NCI-H1930 (cell line): ENCODE measurements at places on chromosomes 6 and 20.

- no peak for DNase-seq
Observed at GRCh38 chr20:38395165-38395564, 40.0 kb downstream of the SNHG17 start.

GRCh38 chr6:42571611-42572342 is 7.9 kb downstream of the UBR2 start:
- DNase-seq = no peak

- no peak for DNase-seq
Observed at GRCh38 chr6:62086047-62086446, 200.0 kb downstream of the KHDRBS2 start.

GRCh38 chr6:146770965-146771735 is 172.4 kb downstream of the ADGB start:
- DNase-seq = no peak

- DNase-seq = no peak
Observed at GRCh38 chr20:8365634-8366033, 233.6 kb downstream of the PLCB1 start.

DNA sequence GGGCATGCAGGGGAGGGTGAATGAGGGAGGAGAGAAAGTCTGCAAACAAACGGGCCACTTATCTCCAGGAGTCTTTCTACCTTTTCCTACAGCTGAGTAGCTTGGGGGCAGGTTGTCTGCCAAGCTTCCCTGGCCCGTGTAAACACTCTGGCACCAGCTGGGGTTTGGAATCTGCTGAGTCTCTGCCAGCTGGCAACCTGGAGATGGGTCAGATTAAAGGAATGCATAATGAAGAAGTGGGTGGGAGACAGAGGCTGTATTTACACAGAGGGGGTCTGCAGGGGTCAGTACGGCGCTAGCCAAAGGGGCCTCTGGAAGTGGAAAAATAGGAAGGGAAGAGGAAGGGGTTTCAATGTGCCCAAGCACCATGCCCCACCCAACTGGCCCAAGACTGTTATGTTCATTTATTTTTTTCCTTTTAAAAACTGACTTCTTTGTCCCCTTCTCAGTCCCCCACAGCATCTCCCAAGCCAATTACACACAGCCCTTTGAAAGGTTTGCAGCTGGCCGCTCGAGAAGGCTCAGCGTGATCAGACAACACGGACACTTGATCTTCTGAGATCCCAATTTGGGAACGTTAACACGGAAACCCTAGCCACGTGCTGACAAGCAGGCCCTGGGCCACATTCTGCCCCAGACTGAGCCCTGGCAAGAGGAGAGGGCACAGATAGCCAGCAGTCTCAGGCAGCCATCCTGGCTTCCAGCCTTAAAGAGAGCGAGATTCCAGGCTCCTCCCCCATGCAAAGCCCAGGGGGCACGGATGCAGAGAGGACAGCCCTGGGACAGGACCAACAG is 25.2 kb downstream of the TRAM2 start:
- no peak for DNase-seq

- DNase-seq = no peak
Observed at GRCh38 chr20:58056021-58056591, 172.3 kb downstream of the ANKRD60 start.

DNA sequence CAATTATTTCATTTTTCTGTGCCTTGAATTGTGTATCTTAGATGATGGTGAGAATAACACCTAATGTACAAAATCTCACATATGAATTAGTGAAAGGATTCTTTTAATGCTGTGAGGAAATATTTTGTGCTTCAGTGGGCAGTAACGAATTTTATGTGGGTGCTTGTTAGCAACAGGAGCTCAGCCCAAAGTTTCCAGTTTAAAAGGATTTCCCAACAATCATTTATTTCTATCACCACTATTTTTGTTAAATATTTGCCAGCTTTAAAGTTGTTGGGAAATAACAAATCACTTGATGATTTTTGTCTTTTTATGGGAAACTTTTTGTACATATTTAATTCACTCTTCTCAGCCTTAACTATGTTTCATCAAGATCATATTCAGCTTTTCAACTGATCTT is 111.8 kb downstream of the QKI start:
- no peak for DNase-seq

DNA sequence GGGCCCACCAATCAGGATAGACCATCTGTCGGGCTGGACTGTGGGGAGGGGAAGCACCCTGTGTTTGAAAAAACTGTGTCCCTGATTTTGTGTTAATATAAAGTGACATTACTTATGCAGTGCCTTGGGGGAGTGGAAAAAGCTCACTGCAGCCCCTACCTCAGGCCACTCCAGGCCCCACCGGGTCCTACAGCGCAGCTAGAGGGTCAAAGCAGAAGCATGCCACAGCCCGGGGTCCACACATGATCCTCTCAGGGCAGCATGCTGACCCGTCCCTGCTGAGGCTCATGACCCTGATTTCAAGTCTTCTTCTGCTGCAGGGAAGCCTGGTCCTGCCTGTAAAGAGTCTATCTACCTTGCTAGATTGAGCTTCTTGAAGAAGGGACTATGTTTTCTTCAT is 133.0 kb upstream of the PLCB4 start:
- DNase-seq = no peak

- DNase-seq = peak; percentile 9
Observed at GRCh38 chr6:86937219-86938079, at the start of gene HTR1E. TSS of gene HTR1E (plus strand) at chr6:86937528. CDS start at chr6:87015335, 77,807 bp downstream.

DNA sequence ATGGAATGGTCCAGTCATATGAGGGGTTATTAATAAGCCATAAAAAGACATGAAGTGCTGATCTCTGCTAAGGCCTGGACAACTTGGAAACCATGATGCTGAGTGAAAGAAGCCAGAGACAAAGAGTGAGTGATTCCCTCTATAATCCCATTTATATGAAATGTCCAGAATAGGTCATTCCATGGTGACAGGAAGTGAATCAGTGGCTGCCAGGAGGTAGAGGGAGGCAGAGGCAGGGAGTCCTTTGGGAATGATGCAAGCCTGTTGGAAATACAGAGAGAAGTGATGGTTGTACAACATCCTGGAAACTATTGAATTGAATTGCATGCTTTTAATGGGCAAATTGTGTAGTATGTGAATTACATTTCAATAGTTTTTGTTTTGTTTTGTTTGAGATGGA is 26.4 kb downstream of the ANKRD60 start:
- no peak for DNase-seq

GRCh38 chr6:128570680-128571063 is 50.3 kb upstream of the PTPRK start:
- no peak for DNase-seq

DNA sequence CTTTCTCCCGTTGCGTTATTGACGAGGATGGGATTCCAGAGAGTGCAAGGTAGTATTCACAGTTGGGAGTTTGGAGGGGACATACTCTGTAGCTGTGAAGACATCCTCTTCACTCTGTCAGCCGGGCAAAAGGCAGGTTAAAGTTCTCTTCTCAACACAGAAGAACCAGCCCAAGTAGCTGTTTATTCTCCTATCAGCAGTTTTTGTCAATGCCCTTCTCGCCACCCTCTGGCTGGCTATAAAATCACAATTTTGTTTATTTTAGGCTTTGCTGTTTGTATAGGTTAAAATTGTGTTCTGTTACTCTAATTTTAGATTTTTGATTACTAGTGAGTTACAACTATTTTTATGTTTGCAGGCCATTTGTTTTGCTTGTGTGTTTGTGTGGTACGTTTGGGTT is 37.9 kb upstream of the MAS1 start:
- no peak for DNase-seq

DNA sequence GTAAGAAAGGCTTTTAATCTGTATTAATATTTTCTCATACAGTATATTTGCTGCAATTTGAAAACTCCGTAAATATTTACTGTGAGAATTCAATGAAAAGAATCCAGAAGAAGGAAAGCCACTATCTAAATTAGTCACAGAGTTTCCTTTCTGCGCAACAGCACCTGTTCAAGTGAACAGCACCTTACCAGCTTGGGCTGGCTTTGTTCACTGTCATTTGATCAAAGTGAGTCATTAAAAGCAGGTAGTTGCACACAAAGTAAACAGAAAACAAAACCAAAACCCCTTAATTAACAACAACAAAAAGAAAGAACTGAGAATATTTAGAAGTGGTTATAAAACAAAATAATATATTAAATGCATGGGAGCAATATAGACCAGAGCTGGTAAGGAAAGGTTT is 12.8 kb downstream of the SMLR1 start:
- no peak for DNase-seq

DNA sequence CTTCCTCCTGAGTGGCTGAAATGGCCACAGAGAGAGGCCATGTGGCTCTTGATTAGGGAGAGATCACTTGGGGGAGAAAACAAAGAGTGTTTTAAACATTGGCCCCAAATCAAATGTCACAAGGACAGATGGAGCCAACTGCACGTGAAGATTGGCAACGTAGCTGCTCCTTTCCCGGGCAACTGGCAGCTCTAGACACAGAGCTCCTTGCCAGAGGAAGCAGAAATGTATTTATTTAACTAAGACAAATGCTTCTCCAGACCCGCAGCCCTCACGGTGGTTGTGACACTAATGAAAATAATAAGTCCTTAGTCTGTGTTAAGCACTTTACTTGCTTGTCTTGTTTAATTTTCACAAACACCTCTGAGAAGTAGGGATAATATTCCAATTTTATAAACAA is 49.6 kb upstream of the DSN1 start:
- no peak for DNase-seq

GRCh38 chr6:14270925-14271788 is 153.6 kb downstream of the CD83 start:
- DNase-seq = no peak
